ENCODE measurements at places on chromosomes 4 and X.

DNA sequence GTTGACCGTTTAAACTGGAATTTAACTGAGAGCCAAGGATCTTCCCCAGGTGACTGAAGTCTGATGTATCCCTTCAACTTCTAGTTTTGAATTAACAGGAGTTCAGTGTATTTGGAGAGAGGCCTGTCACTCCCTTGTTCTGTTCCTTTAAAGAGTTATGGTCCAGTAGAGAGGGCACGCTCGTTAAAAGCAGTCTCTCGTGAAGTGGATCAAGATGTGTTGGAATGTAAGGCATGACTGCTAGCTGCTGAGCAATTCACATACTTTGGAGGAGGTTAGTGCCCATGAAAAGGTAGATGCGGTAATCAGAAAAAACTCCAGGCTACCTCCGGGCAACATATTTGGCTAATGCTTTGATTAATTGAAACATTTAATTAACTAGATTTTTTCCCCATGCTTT, 65.7 kb downstream of the SHROOM2 start:
- H3K4me1 ChIP-seq: no peaks in the 10 kb centered on the region
- H3K27me3 ChIP-seq: peaks cover 1% of the 10 kb centered on the region
- H3K27ac ChIP-seq: no peak overlapping the region
- H3K4me3 ChIP-seq: no peak overlapping the region
- H3K36me3 ChIP-seq: no peaks in the 10 kb centered on the region
- no peak for DNase-seq

DNA sequence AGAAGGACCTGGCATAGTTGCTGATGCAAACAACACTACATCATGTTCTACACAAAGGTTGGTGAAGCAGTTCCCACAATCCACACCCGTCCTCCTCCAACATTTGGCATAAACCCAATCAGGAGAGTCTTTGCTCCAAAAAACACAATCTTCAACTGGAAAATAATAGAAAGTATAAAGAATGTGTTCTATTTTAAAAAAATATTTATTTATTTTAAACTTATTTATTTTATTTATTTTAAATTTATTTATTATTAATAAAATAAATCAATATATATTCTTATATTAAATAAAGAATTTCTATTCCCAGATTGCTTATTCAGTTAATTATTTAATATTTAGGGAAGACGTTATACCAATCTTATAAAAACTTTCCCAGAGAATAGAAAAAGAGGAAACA, 1753.7 kb upstream of the AGA start:
- no peak overlapping the region for H3K4me3 ChIP-seq
- DNase-seq: no peak

GRCh38 chr4:25884031-25884782, 21.4 kb upstream of the SEL1L3 start:
- H3K27ac ChIP-seq: no peak overlapping the region
- H3K4me3 ChIP-seq: no peak overlapping the region
- peaks cover 4% of the 10 kb centered on the region for H3K27me3 ChIP-seq
- H3K36me3 ChIP-seq: no peaks in the 10 kb centered on the region
- H3K4me1 ChIP-seq: no peaks in the 10 kb centered on the region

- no peaks in the 10 kb centered on the region for H3K4me1 ChIP-seq
- no peak overlapping the region for H3K27ac ChIP-seq
- no peaks in the 10 kb centered on the region for H3K27me3 ChIP-seq
- no peaks in the 10 kb centered on the region for H3K36me3 ChIP-seq
These were observed 1056.0 kb upstream of the SLIT2 start for GRCh38 chr4:19195696-19196095.

DNA sequence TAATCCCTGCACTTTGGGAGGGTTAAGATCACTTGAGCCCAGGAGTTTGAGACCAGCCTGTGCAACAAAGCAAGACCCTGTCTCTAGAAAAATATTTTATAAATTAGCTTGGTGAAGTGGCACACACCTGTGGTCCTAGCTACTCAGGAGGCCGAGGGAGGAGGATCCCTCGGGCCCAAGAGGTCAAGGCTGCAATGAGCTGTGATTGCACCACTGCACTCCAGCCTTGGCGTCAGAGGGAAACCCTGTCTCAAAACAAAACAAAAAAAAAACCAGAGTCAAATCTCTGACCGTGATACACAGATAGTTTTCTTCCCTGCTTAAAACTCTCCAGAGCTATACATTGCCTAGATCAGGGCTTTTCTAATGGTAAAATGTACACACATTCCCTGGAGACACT, 53.5 kb downstream of the CHST7 start:
- H3K27ac ChIP-seq: peak overlapping the region; percentile 94
- H3K27me3 ChIP-seq: no peaks in the 10 kb centered on the region
- DNase-seq: no peak
- peaks cover 20% of the 10 kb centered on the region for H3K4me1 ChIP-seq

GRCh38 chr4:139910106-139910505, 243.9 kb downstream of the MAML3 start:
- no peak overlapping the region for H3K27ac ChIP-seq
- peaks cover 17% of the 10 kb centered on the region for H3K27me3 ChIP-seq
- H3K36me3 ChIP-seq: no peaks in the 10 kb centered on the region
- DNase-seq: no peak

DNA sequence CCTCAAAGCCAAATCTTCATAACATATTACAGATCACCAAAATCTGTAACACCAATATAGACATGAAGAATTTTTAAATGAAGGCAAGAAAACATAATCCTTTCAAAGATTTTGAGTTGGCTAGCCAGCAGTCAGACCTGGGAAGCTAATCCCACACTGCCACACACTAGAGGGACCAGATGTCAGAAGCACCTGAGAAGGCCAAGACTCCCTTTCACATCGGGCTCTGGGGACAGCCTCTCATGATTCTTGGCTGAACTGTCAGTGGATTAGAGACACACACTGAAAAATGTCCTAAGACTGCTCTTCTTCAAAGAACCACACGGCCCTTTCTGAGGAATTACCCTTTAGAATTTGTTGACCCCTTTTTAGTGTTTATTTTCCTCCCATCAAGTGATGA, 28.2 kb upstream of the SPATA4 start:
- DNase-seq: no peak
- no peaks in the 10 kb centered on the region for H3K27me3 ChIP-seq
- H3K27ac ChIP-seq: no peak overlapping the region

DNA sequence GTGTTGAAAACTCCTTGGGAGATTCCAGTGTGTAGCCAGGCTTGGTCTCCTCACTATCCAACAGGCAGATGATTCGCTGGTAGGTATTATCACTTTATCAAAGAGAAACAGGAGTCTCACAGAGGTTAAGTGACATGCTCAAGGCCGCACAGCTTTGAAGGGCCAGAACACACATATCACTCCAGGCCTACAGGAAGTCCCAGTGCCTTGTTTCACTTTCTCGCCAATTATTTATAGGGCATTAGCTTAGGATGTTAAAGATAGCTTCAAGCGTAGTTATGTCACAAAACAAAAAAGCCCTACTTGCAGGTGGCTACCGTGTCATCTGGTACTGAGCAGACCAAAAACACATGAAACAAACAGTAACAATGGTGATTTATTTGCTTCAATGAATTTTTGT, 13.2 kb downstream of the ATP8A1 start:
- H3K27ac ChIP-seq: no peak overlapping the region
- no peak overlapping the region for H3K4me3 ChIP-seq
- DNase-seq: no peak
- peaks cover 40% of the 10 kb centered on the region for H3K4me1 ChIP-seq
- H3K36me3 ChIP-seq: peaks cover 3% of the 10 kb centered on the region

- DNase-seq: no peak
- H3K27me3 ChIP-seq: peaks cover 3% of the 10 kb centered on the region
- H3K36me3 ChIP-seq: no peaks in the 10 kb centered on the region
- H3K4me3 ChIP-seq: no peak overlapping the region
These were observed 6.4 kb upstream of the SLC10A6 start for GRCh38 chr4:86855572-86855971.

- peaks cover 3% of the 10 kb centered on the region for H3K4me1 ChIP-seq
- H3K27me3 ChIP-seq: no peaks in the 10 kb centered on the region
- H3K4me3 ChIP-seq: no peak overlapping the region
- no peaks in the 10 kb centered on the region for H3K36me3 ChIP-seq
These were observed 58.9 kb upstream of the NXF3 start for GRCh38 chrX:103151799-103152198.

DNA sequence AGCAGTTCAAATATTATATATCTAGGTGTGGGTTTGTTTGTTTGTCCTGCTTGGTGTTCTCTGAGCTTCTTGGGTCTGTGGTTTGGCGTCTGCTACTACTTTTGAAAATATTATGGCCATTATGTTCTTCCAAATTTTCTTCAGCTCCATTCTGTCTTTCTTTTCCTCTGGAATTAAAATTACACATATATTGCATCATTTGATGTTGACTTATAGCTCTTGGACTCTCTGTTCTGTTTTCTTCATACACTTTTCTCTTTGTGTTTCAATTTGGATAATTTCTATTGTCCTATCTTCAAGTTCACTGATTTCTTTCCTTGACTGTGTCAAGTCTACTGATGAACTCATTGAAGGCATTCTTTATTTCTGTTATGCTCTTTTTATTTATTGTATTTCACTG, 65.2 kb upstream of the ZNF81 start:
- H3K27ac ChIP-seq: no peak overlapping the region
- DNase-seq: no peak
- H3K4me3 ChIP-seq: no peak overlapping the region
- no peaks in the 10 kb centered on the region for H3K4me1 ChIP-seq
- peaks cover 5% of the 10 kb centered on the region for H3K27me3 ChIP-seq
- H3K36me3 ChIP-seq: no peaks in the 10 kb centered on the region

DNA sequence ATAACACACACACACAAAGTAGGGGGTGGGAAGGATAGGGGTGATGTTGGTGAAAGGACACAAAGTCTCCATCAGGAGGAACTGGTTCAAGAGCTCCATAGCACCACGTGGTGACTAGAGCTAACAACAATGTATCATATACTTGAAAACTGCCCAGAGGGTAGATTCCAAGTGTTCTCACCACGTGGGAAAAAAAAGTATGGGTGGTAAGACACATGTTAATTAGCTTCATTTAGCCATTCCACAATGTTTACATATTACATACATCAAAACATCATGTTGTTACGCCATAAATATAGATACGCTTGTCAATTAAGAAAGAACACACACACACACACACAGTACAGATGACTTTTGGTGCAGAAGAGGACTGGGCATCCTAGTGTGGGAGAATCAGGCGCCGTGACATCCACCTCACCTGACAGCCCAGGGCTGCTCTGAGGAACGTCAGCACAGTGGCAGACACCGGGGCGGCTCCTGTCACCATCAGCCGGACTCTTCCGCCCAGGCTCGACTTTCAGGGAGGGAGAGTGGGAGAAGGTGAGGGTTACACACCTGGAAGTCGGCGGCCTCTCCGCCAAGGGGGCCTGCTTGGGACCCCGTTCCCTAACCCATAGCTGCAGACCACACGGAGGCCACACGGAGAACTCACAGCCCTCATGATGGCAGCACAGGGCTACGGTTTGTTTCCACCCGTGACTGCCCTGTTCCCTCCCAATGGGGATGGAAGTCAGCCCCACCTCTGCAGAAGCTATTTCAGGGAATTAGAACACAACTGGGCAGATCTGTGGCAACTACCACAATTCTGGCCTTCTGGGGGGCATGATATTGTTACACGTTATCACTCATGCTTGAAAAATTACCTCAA, 31.8 kb upstream of the CENPU start:
- DNase-seq: no peak
- peaks cover 17% of the 10 kb centered on the region for H3K4me1 ChIP-seq
- no peak overlapping the region for H3K27ac ChIP-seq
- no peaks in the 10 kb centered on the region for H3K27me3 ChIP-seq

GRCh38 chrX:139297638-139298037, 232.9 kb upstream of the F9 start:
- no peaks in the 10 kb centered on the region for H3K36me3 ChIP-seq
- no peaks in the 10 kb centered on the region for H3K4me1 ChIP-seq
- H3K27ac ChIP-seq: no peak overlapping the region
- H3K4me3 ChIP-seq: no peak overlapping the region
- no peaks in the 10 kb centered on the region for H3K27me3 ChIP-seq
- DNase-seq: no peak

DNA sequence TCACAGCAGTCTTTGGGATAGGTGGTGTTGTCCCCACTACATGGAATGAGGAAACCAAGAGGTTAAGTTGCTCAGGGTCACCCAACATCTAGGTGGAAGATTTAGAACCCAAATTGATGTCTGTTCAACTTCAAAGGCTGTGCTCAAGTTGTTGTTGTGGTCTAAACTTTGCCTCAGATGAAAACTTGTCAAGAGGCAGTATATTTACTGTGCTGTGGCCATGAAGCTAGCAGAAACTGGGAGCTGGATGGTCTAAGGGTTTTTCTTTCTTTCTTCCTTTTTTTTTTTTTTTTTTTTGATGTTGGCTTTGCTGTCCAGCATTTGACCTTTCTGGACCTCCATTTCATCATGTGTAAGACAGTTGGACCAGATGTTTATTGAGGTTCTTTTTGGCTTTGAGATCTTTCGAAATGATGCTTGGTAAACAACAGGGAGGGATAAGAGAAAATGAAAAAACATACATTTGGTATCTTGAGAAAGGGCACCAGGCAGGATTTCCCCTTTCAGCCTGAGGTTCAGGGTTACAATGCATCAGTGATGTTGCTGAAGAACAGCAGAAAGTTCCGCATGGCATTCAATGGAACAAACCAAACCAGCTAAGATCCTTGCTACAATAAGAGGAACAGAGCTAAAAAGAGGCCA, 166.2 kb upstream of the RPS6KA3 start:
- H3K4me1 ChIP-seq: peaks cover 24% of the 10 kb centered on the region
- DNase-seq: peak; percentile 59
- peak overlapping the region; percentile 22 for H3K4me3 ChIP-seq
- no peaks in the 10 kb centered on the region for H3K27me3 ChIP-seq

DNA sequence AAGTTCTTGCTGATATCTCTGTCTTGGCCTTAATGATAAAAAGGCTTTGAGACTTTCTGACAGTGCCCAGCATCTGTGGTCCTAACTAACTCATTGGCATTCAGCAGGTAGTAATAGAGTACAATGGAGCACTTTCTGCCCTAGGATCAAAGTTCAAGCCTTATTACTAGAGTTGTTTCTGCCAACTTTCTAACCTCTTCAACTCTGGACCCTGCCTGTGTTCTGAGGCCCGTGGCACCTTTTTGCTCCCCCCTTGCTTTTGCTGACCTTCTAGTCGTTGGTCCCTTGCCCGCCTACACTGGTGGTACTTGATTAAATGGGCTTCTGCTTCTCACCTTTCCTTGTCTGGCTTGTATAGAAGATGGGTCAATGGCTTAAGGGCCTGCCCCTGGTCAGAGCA, 126.3 kb downstream of the PPARGC1A start:
- no peak overlapping the region for H3K4me3 ChIP-seq
- H3K27ac ChIP-seq: no peak overlapping the region
- H3K4me1 ChIP-seq: no peaks in the 10 kb centered on the region
- no peak for DNase-seq
- H3K27me3 ChIP-seq: no peaks in the 10 kb centered on the region

DNA sequence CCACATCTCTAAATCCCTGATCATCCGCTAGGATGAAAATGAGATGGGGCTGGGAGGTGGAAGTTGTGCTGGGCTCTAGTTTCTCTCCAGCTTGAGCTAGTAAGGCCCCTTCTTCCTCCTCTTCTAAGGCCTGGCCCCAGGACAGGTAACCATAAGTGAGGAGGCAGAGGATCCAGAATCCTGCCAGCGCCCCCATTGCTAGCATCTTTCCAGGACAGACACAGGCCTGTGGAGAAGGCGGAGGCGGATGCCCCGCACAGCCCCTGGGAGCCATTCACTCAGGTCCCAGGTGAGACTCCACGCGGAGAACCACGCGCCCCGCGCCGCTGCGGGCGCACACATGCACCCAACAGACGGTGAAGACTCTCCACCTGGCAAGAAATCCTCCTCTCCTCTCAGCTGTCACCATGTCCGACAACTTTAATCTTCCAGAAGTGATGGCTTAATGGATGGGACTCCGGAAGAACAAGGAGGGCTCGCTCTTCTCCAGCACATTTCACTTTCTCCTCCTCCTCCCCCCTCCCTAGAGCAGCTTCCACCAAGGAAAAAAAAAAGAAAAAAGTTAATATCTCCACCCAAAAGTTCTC, 793 bp downstream of the ARSJ start:
- H3K36me3 ChIP-seq: no peaks in the 10 kb centered on the region
- DNase-seq: no peak
- no peak overlapping the region for H3K27ac ChIP-seq
- H3K4me1 ChIP-seq: peaks cover 7% of the 10 kb centered on the region
- H3K27me3 ChIP-seq: peaks cover 61% of the 10 kb centered on the region

Data from activated CD4-positive, alpha-beta T cell treated with anti-CD3 and anti-CD28 coated beads, Interleukin-2, amount 10 ng/mL, durations not matched to agents 24 days and 14 days (primary cell).